EH (cell line): ENCODE measurements at places on chromosomes 5 and 9.

- DNase-seq, result no peak
Observed at GRCh38 chr5:67193439-67193807, 3.2 kb downstream of the CD180 start.

- DNase-seq, result no peak
Observed at GRCh38 chr9:130579738-130580463, 524 bp downstream of the FUBP3 start.

- peak; percentile 43 for DNase-seq
Observed at GRCh38 chr9:2622461-2623287, 1.1 kb downstream of the VLDLR start.

DNA sequence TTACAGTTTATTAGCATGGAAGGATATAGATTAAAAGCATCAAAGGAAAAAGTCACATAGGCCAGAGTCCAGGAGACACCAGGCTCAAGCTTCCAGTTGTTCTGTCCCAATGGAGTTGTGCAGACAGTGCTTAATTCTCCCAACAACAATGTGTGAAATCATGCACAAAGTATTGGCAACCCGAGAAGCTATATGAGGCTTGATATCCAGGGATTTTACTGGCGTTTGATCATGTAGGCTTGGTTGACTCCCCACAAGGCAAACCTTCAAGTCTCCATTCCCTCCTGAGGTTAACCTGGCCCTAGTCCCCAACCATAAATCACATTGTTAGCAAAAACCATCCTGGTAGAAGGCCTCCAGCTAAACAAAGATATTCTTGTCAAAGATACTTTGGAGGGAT lies 141.5 kb downstream of the ADAMTS19 start:
- DNase-seq, result no peak

GRCh38 chr9:69499959-69500358 lies 172.2 kb downstream of the APBA1 start:
- DNase-seq, result no peak

DNA sequence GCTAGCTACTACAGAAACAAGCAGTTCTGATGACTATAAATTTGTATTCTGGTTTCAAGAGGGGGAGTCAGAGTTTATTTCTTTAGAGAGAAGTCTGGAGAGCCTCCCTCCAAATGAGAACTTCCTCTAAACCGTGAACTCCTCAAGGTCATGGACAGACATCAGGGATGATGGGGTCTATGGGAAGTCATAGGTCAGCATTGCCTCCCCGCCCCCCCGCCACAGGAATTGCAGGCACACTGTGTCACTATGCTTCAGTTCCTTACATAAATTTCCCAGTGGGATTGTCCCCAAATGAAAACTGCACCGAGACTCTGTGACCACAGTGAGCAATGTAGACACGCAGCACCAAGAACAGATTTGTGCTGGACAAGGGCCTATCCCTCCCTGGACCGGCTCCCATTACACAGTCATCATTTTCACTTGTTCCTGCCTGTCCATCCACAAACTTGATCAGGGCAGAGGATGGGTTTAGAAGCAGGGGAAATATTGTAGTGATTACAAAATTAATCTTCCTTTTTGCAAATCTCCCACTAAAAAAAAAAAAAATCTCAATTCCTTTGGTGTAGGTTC lies 300.3 kb downstream of the EFNA5 start:
- DNase-seq, result no peak

- DNase-seq, result no peak
Observed at GRCh38 chr9:99690573-99690972, 131.1 kb upstream of the NR4A3 start.

- DNase-seq, result no peak
Observed at GRCh38 chr5:130166839-130167490, 262.7 kb downstream of the CHSY3 start.

- DNase-seq, result no peak
Observed at GRCh38 chr5:406041-406440, 36.9 kb upstream of the EXOC3 start.

- DNase-seq, result peak; percentile 70
Observed at GRCh38 chr5:74632947-74633356, 7.6 kb downstream of the ENC1 start.

GRCh38 chr5:67842806-67843205 lies 372.8 kb upstream of the PIK3R1 start:
- peak; percentile 60 for DNase-seq

GRCh38 chr5:142014911-142015584 lies 2.2 kb upstream of the GNPDA1 start:
- DNase-seq, result peak; percentile 57

DNA sequence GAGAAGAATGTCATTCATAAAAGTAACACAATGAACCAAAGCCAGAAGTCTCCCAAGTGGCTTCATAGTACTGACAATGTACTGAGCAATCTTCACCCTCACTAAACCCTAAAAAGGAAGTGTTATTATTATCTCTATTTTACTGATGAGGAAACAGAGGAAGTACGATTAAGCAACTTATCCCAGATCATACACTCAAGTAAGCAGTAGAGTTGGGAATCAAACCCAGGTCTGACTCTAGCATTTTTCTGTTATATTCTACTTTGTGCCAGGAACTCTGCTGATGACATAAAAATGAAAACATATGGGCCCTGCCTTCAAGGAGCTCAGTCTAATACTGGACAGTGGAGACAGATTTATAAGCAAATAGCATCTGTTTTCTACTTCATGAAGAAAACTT lies 109.2 kb downstream of the RAPGEF6 start:
- peak; percentile 32 for DNase-seq

GRCh38 chr9:90165281-90165680 lies 477.3 kb downstream of the DIRAS2 start:
- DNase-seq, result no peak

DNA sequence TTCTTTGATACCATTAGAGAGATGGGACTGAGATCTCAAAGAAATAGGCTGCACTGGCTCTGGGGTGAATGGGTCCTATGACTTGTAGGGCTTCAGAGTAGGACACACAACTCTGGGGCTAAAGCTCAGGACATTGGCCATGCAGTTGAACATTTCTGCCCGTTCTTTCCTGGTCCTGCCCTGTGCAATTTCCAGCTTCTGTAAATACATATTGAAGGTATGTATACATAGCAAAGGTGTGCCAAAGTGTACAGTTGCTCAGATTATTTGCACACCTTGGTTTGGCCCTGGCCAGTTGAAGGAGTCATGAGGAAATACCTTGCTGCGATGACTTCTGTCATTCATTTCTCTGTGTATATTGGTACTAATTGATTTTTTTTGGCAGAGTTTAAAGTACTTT lies 52.8 kb upstream of the TAF11L2 start:
- no peak for DNase-seq

GRCh38 chr9:132390966-132391365 lies 15.7 kb downstream of the TTF1 start:
- no peak for DNase-seq

DNA sequence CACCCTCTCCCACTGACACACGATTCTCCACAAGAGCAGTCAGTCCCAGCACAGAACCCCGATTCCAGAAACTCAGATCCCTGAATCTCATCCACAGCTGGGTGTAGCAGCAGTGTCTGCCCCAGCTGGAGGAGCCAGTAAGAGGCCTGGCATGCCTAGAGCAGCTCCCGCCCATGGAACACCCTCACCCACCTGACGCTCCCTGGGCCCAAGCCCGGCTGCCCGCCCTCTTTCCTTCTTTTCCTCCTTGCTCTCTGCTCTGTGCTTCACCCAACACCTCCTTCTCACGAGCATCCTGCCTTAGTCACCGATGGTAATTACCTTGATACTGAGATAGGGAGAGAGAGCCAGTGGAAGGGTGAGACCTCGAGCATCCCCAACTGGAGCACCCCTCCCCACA lies 8.7 kb downstream of the PCDH1 start:
- no peak for DNase-seq

DNA sequence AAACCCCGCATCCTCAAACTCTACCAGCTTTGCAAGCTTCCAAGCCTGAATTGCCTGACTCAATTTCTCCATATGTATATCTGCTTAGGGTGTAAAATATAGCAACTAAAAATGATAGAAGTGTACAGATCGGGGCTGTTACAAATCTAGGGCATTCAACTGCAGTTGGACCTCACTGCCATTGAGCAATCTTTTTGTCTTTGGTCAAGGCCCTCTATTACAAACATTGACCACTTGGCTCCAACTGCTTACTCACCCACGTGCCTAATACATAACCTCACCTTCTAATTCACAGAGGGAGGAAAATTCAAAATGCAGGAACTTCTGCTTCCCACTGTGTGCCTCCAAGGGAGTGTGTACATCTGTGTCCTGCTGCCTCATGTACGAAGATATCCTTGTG lies 10.0 kb downstream of the LRRC70 start:
- DNase-seq, result no peak

DNA sequence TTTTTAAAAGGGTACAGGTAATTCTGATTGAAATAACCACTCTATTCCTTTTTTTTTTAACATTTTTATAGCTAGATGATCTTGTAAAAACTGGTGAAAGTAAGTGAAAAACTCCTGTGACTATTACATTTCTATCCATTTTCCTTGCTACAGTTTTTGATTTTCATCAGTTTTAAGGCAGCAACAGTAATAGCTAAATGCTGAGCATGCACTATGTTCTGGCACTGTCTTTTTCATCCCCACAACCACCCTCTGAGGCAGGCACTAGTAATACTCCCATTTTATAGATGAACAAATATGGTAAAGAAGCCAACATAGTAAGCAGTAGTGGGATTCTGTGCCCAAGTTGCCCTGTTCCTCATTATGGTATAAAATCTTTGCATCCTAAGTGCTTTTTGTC lies 113.0 kb upstream of the IL7R start:
- no peak for DNase-seq

- DNase-seq, result peak; percentile 53
Observed at GRCh38 chr5:54249210-54250028, 61.0 kb downstream of the ARL15 start.

- DNase-seq, result peak; percentile 18
Observed at GRCh38 chr5:55634866-55635265, 77.3 kb downstream of the SLC38A9 start.

- DNase-seq, result no peak
Observed at GRCh38 chr9:37700900-37701299, 50.1 kb downstream of the FRMPD1 start.

DNA sequence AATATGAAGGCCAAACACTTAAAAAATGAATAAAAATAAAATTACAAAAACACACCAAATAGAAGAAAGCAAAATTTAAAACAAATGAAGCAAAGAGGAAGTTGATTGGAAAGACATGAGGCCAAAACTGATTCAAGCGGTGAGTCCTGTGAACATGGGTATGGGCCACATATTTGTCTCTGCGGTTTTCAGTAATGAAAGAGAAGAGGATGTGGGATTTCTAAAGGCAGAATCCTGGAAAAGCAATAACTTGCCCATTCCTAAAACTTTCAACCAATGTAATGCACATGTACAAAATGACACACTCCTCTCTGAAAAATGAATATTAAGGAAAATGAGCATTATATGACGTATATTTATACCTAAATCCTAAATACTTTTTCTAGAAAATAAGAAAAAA lies 263.7 kb downstream of the SEMA5A start:
- DNase-seq, result peak; percentile 60

DNA sequence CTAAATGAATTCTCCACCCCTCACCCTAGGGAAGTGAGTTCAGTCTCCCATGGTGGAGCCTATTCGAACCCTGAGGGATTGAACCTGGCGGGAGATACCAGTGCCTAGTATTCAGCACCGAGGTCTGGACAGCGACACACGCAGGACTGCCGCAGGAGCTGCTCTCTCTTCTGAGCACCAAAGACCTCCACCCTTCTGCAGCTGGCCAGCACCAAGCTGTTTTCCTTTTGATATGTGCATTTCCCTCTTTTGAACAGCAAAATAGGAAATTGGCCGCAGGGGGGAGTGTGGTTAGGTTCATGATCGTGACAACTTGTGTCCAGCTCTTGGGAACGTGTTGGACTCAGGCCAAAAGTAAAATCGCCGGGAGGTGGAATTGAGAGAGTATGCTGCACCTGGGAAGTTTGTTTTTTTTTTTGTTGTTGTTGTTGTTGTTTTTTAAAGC lies 1.2 kb upstream of the PCSK1 start:
- DNase-seq, result peak; percentile 78

DNA sequence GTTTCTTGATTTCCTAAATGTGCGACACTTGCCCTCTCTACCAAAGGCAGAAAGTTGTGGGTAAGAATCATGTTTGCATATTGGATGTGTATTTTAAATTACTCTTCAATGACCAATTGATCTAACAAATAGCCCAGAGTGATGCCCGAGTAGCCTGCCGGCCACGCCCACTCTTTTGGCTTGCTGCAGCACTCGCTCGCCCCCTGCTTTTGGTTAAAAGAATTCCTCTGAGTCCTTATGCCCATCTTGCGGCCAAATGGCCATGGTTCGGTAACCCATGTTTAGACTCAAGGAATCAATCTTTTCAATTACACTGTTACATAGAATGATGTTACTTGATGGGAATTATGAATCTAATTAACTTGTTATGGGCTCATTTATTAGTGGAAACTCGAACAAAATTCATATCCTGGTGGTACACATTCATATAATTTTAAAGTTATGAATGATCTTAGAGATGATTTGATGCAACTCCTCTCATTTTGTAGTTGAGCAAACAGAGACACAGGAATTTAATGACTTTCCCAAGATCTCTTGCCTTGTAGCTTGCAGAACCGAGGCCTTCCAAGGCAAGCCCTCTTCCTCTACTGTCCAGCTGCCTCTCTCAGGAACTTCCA lies 36.5 kb downstream of the PPIC start:
- peak; percentile 56 for DNase-seq

DNA sequence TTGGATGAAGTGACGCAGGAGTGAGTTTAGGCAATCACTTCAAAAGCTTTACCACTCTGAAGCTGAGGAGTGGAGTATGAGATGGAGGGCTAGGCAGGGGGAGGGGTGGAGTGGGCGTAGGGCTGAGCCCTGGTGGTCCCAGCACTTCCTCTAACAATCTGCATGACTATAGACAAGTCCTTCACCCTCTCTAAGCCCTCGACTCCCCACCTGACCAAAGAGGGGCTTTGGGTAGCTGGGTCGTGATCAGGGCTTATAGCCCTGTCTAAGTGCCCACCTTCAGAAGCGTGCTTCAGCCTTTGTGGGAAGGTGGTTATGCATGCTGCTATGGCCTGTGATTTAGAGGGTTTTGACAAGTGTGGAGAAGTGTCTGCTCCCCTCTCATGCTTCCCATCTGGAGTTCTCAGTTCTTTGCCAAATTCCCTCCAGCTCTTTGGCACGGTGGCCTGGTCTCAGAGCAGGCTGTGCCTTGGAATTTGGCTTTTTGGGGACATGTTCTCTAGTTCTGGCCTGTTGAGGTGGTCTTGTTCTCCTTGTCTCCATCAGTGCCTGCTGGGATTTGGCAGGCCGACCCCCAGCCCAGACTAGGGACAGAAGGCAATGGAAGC lies 53.0 kb downstream of the ACTBL2 start:
- DNase-seq, result no peak

- peak; percentile 60 for DNase-seq
Observed at GRCh38 chr9:21796768-21797167, 5.7 kb upstream of the MTAP start.

DNA sequence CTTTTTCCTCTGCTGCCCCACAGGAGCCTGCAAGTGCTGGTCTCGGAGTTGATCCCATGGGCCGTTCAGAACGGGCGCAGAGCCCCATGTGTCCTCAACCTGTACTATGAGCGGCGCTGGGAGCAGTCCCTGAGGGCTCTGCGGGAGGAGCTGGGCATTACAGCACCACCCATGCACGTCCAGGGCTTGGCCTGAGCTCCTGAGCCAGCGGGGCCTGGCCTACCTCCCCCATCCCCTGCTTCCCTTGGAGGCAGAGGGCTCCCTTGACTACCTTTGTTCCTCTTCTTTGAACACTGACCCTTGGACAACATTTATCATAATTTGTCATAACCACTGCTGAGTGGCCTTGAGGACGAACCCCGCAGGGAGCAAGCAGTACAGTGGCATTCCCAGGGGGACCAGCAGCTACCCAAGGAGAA lies 6.9 kb upstream of the SLC27A4 start:
- DNase-seq, result no peak
